T-helper 22 cell (primary cell): ENCODE measurements at places on chromosomes 12 and 14.

DNA sequence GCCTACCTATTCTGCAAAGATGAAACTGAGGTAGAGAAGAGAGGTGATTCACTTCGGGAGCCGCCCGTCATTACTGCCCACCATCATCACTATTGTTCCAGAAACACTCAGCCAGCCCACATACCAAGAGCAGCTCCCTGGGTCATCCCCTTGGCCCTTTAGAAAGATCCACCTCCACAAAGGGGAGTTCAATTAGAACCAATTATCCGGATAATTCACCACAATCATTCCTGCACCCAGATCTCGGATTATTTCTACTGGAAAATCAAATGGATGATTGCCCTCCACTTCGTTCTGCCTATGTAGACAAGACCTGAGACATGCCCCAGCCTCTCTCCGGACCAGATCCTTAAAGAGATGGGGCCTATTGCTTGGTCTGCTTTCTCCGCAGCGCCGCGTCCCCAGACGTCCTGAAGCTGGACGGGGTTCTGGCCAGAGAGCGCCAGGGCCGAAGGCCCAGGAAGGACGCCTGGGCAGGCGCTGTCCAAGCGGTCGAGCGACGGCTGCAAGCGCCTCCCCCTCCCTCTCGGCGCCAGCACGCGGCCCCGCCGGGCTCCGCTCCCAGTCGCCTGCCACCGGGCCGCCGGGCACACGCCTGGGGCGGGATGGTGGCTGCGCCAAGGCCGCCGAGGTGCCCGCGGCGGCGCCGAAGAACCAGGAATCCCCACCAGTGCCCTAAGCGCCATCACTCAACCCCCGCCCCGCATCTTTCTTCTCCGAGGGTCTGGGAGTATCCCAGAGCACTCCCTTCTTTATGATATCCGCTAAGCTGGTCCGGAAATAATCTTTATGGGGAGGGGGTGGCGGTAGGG, 1.3 kb upstream of the ASCL1 start:
- no peak for DNase-seq

GRCh38 chr12:131349397-131350127, 361.3 kb upstream of the SFSWAP start:
- DNase-seq = no peak

GRCh38 chr12:126389220-126389841, 1324.1 kb downstream of the AACS start:
- DNase-seq = no peak

GRCh38 chr14:104280085-104280901, 141.9 kb downstream of the KIF26A start:
- no peak for DNase-seq
